ENCODE measurements at places on chromosomes 2 and 18.

GRCh38 chr2:67135208-67135607 lies 261.9 kb upstream of the ETAA1 start:
- DNase-seq = no peak

DNA sequence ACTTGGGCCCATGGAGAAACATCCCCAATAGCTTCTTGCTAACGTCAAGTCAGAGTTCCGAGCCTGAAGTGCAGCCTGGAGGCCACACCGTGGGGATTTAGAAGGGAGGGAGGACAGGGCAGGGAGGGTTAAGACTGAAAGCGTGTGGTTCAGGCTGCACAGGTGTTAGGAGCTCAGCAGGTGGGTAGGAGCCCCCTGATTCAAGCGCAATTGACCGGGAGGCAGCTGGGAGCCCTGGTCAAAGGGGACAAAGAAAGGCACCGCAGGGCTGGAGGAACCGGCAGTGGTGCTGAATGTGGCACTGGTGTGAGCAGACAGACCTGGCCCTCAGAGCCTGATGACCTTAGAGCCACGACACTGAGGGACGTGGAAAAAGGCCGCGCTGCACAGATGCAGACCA lies 149.6 kb downstream of the TMEM18 start:
- no peak for DNase-seq

DNA sequence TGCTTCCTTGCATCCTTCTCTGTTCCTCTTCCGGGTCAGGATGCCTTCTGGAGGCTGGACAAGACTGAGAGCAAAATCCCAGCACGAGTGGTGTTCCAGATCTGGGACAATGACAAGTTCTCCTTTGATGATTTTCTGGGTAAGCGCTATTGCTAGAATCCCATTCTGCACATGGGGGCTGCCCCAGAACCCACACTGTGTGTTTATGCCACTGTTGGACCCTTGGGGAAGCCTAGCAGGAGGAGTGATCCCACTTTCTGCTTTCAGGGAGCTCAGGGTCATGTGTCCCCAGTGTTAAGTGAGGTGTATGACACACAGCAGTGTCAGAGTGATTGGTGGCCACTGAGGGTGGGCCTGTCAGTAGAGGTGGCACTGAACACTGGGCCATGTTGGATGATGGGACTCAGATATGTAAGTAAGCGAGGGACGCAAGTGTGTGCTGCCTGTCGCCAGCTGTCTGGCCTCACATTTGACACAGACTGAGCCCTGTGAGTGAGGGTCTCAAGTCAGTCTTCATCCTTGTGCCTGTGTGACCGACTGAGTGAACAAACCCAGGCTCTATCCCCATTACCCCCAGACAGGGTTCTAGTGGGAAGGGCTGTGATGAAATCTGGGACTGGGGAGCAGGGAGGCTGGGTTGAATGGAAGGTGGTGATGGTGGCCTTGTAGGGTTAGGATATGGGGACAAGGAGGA lies 220.9 kb downstream of the DYSF start:
- no peak for DNase-seq

DNA sequence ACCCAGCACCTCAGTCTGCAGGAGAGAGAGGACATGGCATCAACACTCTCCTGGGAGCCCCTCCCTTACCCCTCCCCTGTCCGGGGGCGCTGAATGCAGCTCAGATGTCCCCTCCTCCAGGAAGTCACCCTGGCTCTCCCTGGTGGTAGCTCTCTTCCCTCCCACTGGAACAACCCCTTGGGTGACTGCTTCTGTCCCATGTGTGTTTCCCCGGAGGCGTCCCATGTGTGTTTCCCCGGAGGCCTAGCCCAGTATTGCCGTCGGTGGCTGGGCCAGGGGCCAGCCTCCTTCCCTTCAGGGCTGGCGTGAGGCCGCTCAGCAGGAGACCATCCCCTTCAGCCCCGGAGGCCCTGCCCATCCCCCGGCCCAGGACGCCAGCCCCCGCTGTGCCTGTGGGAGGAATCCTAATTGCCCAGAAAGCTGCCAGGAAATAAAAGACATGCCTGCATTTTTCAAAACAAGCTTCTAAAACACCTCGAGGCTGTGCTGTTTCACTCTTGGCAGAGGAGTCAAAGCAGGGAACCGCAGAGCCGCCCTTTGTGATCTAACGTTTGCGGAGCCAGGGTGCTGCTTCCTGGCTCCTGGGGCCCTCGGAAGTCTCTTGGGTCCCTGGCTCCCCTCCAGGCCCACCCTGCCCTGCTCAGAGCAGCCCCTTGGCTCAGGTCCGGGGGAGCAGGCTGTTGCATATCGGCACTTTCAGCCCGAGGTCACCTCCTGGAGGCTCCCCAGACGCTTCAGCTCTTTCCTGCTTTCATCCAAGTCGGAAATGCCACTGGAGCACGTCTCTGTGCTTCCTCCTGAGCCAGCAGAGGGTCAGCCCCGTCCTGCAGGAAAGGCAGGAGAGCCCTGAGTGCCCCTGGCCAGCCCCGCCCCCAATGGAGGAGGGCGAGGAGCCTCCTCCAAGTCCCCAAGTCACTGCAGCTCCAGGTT lies 11.4 kb downstream of the SNED1 start:
- DNase-seq = no peak

DNA sequence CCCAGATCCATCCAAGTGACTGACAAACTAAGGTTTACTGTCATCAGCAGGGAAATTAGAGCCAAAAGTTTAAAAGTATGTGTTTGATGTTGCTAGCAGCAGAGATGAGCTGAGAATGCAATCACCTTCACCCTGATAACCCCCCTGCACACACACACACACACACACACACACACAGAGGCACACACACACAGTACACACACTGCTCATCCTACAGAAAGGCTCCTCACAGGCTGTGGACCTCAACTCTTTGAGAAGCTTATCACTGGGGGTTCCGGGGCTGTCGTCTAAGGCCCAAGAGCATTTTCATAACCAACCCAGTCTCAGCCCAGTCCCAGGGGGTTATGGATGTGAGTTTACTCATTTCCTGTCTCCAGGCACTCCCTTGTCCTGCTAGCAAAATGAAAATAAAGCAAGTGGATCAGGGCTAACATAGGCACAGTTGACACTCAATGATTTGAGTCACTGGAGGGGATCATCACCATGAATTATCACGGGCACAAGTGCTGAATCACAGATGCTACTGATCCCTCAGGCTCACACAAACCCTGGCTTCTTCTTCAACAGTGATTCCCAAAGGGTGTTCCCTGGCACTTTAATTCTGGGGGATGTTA lies 76.6 kb downstream of the ALK start:
- DNase-seq = no peak

DNA sequence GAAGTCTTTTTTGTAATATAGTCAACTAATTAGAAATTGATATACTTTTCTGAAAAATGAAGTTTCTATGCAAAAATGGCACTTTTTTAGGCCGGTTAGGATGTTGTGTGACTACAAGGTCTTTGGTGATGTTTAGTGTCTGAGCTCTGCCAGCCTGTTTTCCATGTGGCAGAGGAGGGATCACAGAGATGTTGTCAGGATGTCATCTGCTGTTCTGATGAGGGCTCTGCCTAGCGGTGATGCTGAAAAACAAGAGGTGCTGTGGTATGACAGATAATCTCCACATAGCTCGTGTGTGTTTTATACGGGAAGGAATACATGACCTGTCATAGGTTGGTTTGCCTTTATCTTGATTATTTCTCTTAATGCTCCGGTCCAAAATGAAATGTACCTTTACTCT lies 12.0 kb upstream of the IAH1 start:
- DNase-seq = no peak

DNA sequence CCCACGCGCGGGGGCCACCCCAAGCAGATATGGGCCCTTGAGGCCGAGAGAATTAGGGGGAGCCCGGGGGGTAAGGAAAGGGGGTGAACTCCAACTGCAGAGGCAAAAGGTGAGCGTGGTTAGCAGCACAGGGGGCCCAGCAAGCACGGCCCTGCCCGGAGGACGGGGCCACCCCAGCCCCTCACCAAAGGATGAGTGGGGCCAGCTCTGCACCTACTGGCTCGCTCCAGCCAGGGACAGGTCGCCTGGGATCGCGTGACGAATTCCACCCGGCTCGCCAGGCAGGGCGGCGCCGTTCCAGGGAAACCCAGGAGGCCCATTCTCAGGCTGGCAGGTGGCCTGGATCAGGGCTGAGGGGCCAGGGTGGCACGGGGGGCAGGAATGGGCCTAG lies 38.6 kb downstream of the BIN1 start:
- no peak for DNase-seq

DNA sequence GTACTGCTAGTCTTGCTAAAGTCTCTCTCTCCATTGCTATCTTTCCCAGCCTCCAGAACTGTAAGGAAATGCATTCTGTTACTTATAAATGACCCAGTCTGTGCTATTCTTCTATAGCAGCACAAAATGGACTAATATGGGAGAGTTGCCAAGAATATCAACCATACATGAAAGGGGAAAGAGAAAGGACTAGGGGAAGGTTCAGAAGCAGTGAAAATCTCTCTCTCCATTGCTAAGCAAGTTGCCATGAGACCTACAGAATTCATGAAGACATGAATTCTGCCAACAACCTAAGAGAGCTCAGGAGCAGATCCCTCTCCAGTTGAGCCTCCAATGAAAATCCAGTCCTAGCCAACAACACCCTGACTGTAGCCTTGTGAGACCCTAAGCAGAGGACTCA lies 3.6 kb upstream of the TRABD2A start:
- no peak for DNase-seq

GRCh38 chr2:58449286-58450010 lies 208.3 kb upstream of the FANCL start:
- DNase-seq = no peak
